ENCODE measurements at places on chromosomes 2 and 18.

- DNase-seq: peak; percentile 84
- H3K36me3 ChIP-seq: no peaks in the 10 kb centered on the region
- peak overlapping the region; percentile 83 for H3K27ac ChIP-seq
- no peaks in the 10 kb centered on the region for H3K27me3 ChIP-seq
Measured at GRCh38 chr2:37688771-37689468, 17.5 kb upstream of the CDC42EP3 start.

DNA sequence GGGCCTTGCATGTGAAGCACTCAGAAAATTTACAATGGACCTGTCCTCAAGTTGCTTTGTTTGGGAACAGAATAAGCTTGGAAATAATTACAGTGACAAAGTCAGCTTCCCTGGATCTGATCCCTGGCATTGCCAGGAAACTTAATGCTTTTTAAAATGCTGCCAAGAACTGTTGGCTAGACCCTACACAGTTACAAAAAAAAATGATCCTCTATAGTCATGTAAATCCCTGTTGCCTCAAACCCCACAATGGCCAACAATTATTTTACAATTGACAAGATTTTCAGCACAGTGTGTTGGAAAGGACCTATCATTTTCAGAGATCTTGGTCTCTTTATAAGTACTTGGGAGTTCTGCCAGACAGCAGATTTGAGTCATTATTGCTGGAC is 470.4 kb upstream of the ACVR2A start:
- DNase-seq: no peak
- no peaks in the 10 kb centered on the region for H3K4me1 ChIP-seq
- H3K36me3 ChIP-seq: no peaks in the 10 kb centered on the region
- no peaks in the 10 kb centered on the region for H3K27me3 ChIP-seq

DNA sequence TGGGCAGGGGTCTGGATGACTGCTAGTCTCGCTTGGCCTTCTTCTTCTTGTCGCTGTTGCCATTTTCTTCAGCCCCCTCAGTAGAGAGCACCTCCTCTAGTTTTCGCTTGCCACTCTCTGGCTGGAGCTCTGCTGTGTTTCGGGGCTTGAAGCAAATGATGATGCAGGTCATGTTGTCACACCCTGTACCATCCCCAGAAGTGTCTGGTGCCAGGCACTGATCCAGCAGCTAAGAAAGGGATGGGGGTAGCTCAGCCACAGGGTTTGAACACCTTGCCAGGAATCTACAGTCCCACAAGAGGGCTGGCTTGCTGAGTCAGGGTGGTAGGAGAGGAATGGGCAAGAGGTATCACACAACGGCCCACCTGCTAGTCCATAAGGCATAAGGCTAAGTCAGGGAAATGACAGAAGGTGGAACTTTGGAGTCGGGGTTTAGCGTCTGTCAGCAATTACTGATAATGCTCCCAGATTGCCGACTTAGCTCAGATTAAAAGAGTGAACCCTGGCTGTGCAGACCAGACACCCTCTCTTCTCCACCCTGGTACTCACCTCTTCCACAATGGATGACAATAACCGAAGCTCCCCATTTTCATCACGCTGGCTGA is 1.1 kb upstream of the ZNF513 start:
- no peak overlapping the region for H3K4me3 ChIP-seq
- no peaks in the 10 kb centered on the region for H3K27me3 ChIP-seq
- H3K4me1 ChIP-seq: peaks cover 21% of the 10 kb centered on the region
- peaks cover 70% of the 10 kb centered on the region for H3K36me3 ChIP-seq
- no peak for DNase-seq
- no peak overlapping the region for H3K27ac ChIP-seq

- H3K27me3 ChIP-seq: no peaks in the 10 kb centered on the region
- no peak for DNase-seq
- H3K4me3 ChIP-seq: no peak overlapping the region
- H3K36me3 ChIP-seq: no peaks in the 10 kb centered on the region
- H3K27ac ChIP-seq: no peak overlapping the region
- H3K4me1 ChIP-seq: no peaks in the 10 kb centered on the region
Measured at GRCh38 chr18:1571206-1571605, 666.5 kb downstream of the ADCYAP1 start.

GRCh38 chr2:49619804-49620203 is 465.5 kb upstream of the FSHR start:
- no peak overlapping the region for H3K27ac ChIP-seq
- H3K27me3 ChIP-seq: no peaks in the 10 kb centered on the region
- H3K36me3 ChIP-seq: no peaks in the 10 kb centered on the region
- no peak overlapping the region for H3K4me3 ChIP-seq

DNA sequence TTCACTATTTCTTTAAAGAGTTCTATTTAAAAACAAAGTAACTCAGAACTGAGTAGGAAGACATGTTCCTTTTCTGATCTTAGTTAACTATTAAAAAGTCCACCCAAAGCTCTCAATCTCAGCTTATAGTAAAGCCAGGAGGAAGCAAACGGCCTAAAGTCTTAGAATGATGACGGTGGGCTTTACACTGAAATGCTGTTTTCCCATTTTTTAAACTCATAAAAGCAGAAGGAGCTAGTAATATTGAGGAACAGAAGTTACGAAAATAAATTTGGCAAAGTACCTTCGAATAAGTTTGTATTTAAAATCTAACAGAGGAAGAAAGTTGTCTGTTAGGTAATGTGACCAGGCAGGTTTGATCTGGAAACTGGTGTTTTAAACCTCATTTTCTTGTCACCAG is 111.1 kb downstream of the ZNF532 start:
- H3K27me3 ChIP-seq: no peaks in the 10 kb centered on the region
- DNase-seq: no peak
- peaks cover 8% of the 10 kb centered on the region for H3K4me1 ChIP-seq

DNA sequence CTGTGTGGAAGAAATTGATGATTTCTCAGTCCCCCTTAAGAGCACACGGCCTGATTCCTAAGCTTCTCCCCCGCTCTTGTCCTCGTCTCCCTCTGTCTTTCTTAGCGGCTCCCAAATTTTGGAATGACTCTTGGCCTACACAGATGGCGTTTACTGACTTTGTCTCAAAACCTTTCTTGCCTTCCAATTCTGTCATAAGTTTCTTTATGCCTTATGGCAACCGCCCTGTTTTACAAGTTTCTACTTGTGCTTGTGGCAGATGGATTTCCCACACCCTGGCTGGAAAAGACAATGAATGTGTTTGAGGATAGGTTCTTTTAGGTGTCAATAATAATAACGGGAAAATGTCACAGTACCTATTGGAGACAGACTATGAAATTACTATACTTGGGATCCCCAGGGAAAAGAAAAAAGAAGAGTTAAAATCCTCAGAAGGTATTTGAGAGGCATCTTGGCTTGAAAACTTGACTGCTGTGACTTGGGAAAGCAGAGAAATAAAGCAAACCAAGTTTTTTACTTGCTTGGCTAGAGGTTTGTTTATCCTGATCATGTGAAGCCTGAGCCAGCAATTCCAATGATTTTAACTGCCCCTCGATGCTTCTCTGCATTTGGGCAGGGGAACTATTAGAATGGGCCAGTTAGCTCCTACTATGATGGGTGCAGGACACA is 276.4 kb downstream of the HRH4 start:
- H3K4me1 ChIP-seq: no peaks in the 10 kb centered on the region
- H3K27ac ChIP-seq: no peak overlapping the region
- DNase-seq: no peak
- no peak overlapping the region for H3K4me3 ChIP-seq
- H3K27me3 ChIP-seq: peaks cover 31% of the 10 kb centered on the region

DNA sequence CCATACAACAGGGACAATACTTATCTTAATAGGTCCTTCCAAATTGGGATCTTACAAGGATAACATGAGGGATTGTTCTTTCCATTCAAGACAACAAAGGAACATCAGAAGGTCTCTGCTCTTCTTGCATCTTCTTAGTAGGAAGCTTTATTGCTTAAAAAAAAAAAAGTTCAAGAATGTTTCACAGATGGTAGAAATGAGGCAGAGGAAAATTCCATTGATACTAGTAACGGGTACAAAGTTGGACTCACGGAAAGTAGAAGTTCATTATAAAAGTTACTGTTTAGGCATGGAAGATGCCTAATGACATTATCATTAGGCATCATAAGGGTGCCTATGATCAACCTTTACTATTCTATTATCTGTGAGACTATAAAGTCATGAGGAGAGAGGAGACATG is 136.2 kb downstream of the LAMA3 start:
- DNase-seq: no peak
- H3K27me3 ChIP-seq: no peaks in the 10 kb centered on the region
- peaks cover 9% of the 10 kb centered on the region for H3K4me1 ChIP-seq
- no peaks in the 10 kb centered on the region for H3K36me3 ChIP-seq
- peak overlapping the region; percentile 76 for H3K27ac ChIP-seq
- no peak overlapping the region for H3K4me3 ChIP-seq

DNA sequence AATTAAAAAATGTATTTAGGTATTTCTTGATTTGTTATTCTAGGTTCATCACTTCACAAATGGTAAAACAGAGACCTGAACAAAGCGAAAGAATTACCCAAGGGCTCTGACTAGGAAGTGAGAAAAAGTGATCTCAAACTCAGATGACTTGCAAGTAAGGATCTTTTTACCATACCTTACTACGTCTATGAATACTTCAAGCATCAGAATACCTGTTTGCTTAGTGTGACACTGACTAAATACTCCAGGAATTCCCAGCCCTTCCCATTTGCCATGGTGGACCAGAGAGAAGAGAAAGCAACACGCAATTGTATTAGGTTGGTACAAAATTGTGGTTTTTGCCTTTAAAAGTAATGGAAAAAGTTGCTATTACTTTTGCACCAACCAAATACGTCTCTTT is 35.8 kb upstream of the FIGN start:
- no peaks in the 10 kb centered on the region for H3K27me3 ChIP-seq
- no peaks in the 10 kb centered on the region for H3K4me1 ChIP-seq
- H3K36me3 ChIP-seq: no peaks in the 10 kb centered on the region
- no peak overlapping the region for H3K27ac ChIP-seq
- no peak for DNase-seq
- no peak overlapping the region for H3K4me3 ChIP-seq

DNA sequence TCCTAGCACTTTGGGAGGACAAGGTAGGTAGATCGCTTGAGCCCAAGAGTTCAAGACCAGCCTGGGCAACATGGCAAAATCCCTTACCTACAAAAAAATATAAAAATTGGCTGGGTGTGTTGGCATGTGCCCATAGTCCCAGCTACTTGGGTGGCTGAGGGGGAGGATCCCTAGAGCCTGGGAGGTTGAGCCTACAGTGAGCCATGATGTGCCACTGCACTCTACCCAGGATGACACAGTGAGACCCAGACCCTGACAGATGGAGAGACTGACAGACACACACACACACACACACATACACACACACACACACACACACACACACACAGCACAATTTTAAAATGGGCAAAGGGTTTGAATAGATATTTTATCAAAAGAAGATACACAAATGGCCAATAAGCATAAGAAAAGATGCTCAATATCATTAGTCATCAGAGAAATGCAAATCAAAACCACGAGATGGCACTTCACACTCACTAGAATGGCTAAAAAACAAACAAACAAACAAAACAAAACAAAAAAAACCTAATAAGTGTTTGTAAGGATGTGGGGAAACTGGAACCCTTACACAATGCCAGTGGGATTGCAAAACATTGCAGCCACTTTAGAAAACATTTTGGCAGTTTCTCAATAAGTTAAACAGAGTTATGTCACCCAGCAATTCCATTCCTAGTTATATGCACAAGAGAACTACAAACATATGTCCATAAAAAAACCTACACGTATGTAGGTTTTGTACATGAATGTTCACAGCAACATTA is 42.3 kb downstream of the BAZ2B start:
- peak; percentile 64 for DNase-seq
- no peaks in the 10 kb centered on the region for H3K4me1 ChIP-seq
- peaks cover 3% of the 10 kb centered on the region for H3K36me3 ChIP-seq
- no peaks in the 10 kb centered on the region for H3K27me3 ChIP-seq
- H3K27ac ChIP-seq: no peak overlapping the region
- H3K4me3 ChIP-seq: no peak overlapping the region

DNA sequence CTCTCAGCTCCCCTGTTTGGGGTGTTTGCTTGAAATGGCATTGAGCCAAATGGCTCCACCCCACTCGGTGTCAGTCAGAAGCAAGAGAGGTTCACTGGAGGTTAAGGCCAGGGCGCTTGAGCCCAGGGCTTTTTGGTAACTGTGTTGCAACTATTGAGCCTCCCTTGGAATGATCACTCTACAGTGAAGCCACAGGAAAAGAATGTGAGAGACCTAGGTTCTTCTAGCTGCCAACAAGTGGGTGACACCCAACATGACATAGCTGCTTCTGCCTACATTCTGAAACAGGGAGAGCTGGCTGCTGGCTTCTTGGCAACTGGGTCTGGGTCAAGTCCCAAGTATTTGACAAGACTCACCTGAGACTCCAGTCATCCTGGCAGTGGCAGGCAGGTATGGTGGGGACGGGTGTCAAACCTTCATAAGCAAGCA is 7.1 kb upstream of the GRHL1 start:
- no peak overlapping the region for H3K27ac ChIP-seq
- peaks cover 12% of the 10 kb centered on the region for H3K27me3 ChIP-seq
- DNase-seq: no peak
- no peaks in the 10 kb centered on the region for H3K36me3 ChIP-seq
- no peak overlapping the region for H3K4me3 ChIP-seq

DNA sequence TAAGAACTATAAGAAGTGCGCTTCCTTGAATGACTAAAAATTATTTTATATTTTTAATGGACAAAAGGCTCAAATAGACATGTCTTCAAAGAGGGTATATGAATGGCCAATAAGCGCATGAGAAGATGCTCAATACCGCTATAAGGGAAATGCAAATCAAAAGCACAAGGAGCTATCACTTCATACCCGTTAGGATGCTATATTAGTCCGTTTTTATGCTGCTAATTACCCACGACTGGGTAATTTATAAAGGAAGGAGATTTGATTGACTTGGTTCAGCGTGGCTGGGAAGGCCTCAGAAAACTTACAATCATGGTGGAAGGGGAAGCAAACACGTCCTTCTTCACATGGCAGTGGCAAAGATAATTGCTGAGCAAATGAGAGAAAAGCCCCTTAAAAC is 20.5 kb upstream of the PPP4R1 start:
- no peak for DNase-seq
- H3K4me3 ChIP-seq: no peak overlapping the region
- H3K27me3 ChIP-seq: no peaks in the 10 kb centered on the region
- H3K36me3 ChIP-seq: no peaks in the 10 kb centered on the region
- no peak overlapping the region for H3K27ac ChIP-seq

DNA sequence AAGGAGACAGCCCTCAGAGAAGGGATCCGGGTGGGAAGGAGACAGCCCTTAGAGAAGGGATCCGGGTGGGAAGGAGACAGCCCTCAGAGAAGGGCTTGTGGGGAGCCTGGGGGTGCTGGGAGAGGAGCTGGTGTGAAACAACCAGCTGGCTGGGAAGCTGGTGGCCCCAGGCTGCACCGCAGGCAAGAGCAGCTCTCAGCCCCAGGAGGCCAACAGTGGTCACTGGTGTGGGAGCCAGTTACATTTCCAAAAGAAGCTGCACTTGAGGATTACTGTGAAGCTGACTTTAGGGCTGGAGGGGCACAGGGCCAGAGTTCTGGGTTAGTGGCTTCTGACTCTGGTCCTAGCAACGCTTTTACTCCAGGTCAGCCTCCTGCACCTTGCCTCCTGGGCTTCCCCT is 3.3 kb downstream of the HES6 start:
- no peak overlapping the region for H3K4me3 ChIP-seq
- no peak for DNase-seq
- no peak overlapping the region for H3K27ac ChIP-seq
- H3K36me3 ChIP-seq: no peaks in the 10 kb centered on the region
- H3K4me1 ChIP-seq: peaks cover 29% of the 10 kb centered on the region

GRCh38 chr18:13658436-13659204 is 67.7 kb downstream of the FAM210A start:
- peaks cover 5% of the 10 kb centered on the region for H3K4me1 ChIP-seq
- peaks cover 8% of the 10 kb centered on the region for H3K27me3 ChIP-seq
- H3K4me3 ChIP-seq: no peak overlapping the region
- no peak overlapping the region for H3K27ac ChIP-seq
- no peaks in the 10 kb centered on the region for H3K36me3 ChIP-seq
